Tibial artery (tissue), 4 donors: ENCODE measurements at places on chromosomes 1 and 21.
A peak's percentile ranks its signal among the peaks of the same experiment; 100 is the strongest.

GRCh38 chr1:2968471-2968881, 52.8 kb upstream of the ACTRT2 start:
- DNase-seq, result peak; percentile 54

DNA sequence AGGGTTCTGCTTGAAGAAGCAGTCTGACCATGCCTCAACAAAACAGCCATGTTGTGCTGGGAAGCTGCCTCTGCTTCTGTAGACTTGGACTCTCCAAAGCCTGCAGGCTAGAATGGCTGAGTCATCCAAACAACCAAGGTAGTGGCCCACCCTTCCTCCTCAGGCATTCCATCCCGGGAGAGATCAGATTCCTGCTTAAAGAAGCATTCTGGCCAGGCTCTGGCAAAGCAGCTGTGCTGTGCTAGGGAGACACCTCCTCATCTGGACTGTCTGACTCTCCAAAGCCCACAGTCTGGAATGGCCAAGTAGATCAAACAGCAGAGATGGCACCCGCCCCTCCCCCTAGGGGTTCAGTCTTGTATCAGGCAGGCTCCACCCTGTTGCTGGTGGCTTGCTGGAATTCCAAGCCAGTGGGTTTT, 38.3 kb upstream of the F3 start:
- no peak for DNase-seq

GRCh38 chr1:35111106-35111505, 31.9 kb downstream of the ZMYM1 start:
- no peak for DNase-seq

GRCh38 chr1:70977041-70977440, 70.6 kb downstream of the PTGER3 start:
- no peak for DNase-seq

DNA sequence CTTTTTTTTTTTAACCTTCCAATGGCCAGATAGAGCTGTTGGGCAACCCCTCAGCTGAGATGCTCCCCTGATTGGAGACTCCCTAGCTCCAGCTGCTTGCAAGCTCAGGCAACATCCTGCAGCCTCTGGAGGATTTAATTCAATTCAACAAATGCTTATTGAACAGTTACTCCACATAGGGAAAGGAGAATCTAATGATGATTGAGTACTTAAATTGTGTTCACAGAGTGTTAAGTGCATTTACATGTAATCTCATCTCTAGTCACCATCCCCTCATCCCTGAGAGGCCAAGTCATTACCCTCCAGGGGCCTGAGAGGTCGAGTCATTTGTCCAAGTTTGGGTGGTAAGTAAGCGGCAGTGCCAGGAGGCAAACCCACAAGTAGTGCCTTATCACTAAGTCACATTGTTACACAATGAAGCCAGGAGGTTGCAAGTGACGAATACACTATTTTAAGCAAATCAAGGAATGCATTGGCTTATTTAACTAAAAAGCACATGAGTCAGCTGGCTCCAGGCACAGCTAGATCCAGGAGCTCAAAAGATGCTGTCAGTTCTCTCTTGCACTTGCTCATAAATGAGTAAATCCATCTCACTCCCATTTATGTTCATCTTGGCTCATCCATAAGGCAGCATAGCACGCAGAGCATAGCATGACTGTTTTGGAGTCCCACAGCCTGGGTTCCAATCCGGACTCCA, 64.3 kb downstream of the OPTC start:
- DNase-seq, result peak; percentile 84
